ENCODE measurements at places on chromosomes 16 and 17.

DNA sequence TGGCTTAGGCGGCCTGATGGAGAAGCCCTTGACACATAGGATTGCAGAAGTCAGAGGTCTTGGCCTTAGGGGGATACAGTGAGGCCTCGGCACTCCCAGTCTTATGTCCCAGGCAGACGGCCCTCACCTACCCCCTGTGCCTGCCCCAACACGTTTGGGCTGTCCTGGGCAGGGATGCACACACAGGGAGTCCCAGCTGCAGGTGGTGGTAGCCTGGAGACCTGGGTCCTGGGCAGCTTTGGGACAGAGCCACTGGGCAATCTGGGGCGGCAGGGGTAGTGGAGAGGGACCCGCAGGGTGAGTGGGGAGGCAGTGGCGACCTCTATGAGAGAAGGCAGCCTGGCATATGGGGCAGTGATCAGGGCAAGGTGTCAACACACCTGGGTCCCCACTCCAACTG is 48.3 kb downstream of the SDK2 start:
- no peak for DNase-seq

DNA sequence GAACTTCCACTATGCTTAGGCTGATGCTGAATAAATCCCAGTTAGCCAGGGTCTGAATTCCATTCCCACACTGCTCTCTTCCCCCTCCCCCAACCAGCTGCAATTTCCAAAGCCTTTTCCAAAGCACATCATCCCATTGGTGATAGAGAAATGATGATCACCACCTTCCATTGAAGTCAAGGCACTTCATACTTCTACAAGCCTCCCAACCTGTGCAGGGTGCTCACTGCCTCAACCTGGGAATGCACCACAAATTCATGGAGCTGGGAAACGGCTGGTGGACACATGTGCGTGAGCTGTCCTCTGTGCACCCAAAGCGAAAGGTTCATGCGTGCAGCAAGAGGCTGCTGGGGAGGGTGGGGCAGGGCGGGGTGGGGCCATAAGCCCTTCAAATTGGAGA is 302.7 kb upstream of the IRX3 start:
- no peak for DNase-seq

DNA sequence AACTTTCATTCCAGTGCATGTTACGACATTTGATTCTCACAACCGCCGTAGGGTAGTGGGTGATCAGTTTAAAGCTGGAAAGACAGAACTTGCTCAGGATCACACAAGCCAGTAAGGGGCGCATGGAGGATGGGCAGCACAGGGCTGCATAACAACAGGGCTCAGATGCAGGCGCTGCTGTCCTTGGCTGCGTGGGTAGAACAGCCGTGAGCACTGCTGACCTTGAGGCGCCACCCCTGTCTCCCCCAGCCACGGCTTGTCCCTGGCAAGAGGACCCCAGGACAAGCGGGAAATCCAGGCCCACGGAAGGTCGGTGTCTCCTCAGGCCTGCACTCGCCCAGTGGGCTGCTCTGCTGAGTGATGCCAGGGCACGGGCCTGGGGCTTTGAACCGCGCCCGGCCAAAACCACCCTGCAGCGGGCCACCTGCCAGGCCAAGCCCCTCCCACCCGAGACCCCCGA is 84.7 kb downstream of the LMF1 start:
- no peak for DNase-seq

DNA sequence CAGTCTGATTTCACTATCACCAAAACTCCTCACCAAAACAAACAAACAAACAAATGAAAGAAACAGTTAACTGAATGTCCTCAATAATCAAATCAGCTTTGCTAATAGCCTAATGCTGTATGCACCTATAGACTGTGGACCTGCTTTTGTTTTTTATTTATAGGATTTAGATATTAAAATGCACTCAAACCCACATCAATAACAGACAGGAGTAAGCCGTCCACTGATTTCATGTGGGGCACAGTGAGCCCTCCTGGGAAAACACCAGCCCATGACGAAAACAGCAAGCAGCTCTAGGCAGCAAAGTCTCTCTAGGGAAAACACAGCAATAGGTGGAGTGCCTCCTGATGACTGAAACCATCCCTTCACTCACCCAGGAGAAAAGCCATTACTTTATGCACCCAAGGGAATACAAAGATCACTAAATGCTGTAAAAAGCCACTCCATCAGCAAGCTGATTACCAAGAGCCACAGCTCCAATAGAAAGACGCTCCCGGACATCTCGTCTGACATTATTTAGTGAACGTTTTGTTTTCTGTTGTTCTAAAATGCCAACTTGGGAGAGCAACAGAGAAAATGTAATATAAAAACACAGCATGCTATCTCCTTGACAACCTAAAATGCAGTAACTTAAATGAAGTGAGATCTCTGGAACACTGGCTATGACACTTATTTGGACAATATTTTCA is 47.8 kb downstream of the ANKFY1 start:
- peak; percentile 59 for DNase-seq

DNA sequence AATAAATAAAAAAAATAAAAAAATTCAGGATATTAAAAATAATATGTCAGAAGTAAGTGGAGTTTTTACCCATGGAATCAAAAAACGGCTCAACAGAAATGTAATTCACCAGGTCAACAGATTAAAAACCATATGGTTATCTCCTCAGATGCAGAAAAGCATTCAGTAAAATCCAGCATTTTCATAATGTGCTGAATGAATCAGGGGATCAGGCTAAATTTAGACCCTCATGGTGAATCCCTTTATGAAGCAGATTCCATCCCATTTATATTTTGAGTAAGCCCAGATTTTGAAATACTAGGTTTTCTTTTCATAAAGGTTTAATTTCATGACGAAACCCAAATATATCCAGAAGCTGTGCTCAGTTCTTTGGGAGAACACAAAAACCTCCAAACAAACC is 84.4 kb downstream of the OR1D5 start:
- no peak for DNase-seq

DNA sequence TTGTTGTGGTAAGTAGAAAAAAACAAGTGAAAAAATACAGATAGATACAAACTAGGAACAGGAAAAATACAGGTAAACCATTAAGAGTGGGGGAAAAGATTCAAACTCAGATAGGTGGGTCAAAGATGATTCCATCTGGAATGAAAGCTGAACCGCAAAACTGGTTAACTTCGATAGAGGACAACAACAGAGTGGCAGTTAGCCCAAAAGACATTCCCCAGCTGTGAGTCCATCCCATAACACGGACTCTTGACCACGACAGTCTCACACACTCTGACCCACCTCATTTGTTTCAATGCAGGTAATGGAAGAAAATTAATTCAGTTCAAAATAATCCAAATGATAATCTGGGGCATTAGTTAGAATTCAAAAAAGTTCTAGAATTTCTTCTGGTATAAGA is 13.5 kb downstream of the ELAC2 start:
- DNase-seq, result no peak

DNA sequence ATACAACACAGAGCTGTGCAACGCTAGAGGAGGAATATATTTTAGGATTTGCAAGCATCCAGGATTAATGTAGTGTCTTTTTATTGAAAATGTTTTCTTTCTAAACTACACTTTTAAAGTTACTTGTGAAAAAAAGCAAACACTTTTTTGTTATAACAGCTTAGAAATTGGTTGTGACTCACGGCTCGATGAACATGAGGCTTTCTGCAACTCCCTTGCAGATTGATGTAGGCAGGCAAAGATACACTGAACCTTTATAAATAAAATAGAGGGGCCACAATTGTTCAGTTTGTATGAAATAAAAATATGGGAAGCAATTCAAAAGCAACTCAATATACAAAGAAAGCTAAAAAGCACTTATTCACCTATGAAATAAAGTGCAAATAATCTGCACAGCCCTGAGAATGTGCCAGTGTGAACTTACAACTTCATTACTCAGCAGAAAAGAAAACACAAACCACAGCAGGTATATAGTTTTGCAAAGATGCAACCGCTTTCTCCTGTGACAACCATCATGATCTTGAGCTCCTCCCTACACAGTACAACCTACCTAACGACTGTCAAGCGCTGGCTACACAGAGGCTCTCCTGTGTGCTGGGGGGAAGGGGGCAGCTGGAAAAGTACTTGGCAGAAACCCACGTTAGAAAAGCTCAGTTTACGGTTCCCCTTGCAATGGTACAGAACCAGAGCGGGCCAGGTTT is 948 bp downstream of the LUC7L start:
- DNase-seq, result no peak

DNA sequence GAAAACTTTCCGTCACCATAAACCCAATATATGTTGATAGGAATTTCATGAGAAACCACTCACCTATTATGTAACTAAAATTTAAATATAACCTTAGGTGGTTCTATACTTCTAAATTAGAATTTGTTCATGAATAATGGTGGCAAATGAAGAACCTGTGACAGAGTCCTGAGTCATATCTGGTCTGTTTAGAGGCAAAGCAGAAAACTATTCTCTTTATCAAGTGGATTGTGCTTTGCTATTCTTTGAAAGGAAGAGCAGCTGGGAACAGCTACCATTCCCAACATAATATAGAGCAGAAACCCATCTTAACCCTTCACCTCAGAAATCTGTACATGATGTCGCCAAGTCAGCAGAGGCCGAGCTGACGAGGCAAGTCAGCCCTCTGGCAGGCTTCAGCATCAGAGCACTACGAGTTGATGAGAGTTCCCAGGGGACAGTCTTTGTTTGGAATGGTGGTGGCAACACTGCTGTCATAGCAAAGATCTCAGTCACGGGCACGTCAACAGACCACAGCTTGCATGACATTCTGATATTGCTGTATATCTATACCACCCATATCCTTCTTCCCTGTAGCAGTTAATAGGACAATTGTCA is 631.9 kb upstream of the CA10 start:
- no peak for DNase-seq

DNA sequence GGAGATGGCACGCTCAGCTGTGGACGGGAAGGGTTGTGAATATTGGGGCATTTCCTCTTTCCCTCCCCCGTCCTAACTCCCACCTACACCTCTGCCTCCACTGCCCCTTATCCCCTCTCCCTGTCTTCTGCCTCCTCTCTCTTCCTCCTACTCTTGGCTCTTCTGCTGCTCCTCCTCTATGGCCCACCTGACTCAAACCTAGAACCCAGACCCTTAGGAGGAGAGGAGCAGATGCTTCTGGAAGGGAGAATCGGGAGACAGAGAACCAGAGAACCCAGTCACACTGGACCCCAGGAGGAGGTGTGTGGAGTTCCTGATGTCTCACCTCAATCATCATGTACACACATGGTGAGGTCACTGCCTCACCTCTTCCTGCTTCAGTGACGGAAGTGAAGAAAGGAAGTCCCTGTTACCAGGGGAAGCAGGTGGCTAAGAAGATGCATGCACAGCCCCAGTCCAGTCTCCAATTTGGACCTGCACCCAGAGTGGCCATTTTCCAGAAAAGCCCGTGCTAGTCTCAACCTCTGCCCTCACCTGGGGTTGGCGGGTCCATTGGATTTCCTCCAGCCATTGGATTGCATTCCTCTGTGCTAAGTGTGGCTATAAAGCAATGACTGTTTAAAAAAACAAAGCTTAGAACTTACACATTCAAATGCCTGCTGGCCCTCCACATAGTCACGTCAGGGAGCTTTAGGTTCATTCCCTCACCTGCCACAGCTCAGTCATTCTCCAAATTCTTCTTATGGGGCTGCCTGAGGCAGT is 4.0 kb downstream of the RNF222 start:
- DNase-seq, result no peak

- DNase-seq, result no peak
Observed at GRCh38 chr16:27112093-27112811, 45.5 kb downstream of the C16orf82 start.

GRCh38 chr16:2829501-2830354 is at the start of gene ZG16B:
ZG16B (plus strand) TSS chr16:2830303; CDS start chr16:2830442, 139 bp downstream.
- DNase-seq, result no peak

GRCh38 chr17:40038882-40039513 is 15.2 kb downstream of the MED24 start:
- DNase-seq, result no peak

GRCh38 chr17:68892658-68893057 is 62.5 kb downstream of the ABCA8 start:
- DNase-seq, result no peak

GRCh38 chr17:39062846-39063680 is 88.4 kb downstream of the PLXDC1 start:
- DNase-seq, result no peak

DNA sequence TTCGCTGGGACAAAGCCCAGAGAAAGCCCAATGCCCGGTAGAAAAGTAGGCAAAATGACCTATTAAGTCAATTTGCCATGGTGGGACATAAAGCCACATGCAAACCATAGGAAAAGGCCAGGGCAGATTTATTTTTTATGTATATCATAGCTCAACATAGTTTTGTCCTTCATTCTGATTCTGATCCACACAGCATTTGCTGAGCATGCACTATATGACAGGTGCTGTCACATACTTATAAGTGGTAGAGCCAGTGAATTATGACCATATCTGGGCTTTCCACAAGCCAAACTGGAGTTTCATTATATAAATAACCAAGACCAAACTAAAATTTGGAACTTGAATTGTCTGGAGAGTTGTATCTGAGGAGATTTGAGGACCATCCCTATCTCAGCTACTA is 74.3 kb downstream of the CA10 start:
- no peak for DNase-seq

- DNase-seq, result no peak
Observed at GRCh38 chr17:7651665-7652387, 1.1 kb downstream of the ATP1B2 start.

GRCh38 chr17:73342541-73343167 is 30.9 kb upstream of the CDC42EP4 start:
- DNase-seq, result no peak

DNA sequence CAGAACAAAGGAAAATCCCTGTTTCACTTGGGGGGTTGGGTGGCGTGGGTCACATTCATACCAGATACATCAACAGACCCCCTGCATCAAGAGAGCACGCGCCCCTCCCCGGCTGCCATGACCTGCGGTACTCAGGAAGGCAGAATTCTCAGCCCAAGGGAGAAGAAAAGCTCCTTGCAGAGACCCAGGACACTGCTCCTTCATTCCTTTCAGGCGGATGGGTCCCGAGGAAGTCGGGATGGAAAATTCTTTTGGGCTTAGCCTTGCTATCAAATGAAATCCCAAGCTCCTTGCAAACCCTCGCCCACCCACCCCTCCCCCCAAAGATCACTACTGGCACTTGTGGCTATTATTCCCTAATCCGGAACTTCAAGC is 40.6 kb downstream of the HIC1 start:
- DNase-seq, result no peak

DNA sequence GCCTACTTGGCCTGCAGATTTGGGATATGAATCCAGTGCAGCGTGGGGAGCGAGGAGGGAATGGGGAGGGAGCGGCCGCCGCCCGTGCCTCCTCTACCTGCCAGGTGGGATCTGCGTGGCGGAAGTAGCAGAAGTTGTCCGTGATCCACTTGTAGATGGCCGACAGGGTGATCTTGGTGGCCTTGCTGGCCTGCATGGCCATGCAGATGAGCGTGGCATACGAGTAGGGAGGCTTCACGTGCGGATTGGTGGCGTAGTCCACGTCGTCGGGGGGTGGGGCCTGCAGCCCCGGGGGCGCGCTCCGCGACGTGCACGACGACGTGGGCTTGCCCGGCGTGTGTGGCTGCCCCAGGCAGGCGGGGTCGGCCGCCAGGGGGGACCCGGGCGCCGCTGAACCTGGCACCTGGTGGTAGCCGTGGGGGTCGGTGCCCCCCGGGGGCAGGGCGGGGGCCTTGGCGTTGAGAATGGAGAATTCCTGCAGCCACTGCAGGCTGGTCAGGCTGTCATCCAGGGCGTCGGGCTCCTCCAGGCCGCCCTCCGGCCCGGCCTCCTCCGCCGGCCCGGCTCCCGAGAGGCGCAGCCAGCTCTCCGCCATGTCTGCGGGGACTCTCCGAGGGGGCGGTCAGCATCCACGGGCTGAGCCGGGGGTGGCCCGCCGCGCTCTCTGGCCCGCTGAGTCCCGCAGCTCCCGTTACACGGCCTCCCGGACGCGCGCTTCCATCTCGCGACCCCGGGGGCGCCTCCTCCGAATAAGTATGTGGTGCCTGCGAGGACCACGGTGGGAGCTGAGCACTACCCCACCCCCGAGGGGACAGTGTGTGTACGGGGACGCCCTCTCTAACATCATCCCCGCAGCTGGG is 1.0 kb downstream of the FOXJ1 start:
- no peak for DNase-seq

All from NCI-H2107 (cell line).